ENCODE measurements at places on chromosomes 6 and 20.
A peak's percentile ranks its signal among the peaks of the same experiment; 100 is the strongest.

GRCh38 chr6:52929321-52930164, 20.0 kb upstream of the GSTA3 start:
- DNase-seq, result no peak

- DNase-seq, result no peak
Observed at GRCh38 chr6:40386200-40386599, 201.0 kb downstream of the LRFN2 start.

DNA sequence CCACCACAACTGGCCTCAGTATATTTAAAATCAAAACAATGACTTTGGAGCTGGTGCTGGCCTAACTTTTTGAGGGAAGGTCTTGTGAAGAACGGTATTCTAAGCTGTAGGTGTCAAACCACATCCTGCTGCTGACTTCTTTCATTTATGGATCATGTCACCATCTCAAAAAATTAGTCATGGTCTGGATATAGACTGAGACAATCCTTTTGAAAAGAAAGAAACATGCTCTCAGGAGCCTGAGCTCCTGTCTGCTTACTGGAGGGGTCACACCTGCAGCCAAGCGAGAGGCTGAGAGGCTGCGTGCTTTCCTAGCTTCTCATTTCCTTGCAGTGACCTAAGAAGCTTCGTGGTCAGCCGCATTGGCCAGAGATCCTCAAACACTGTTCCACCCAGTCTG, 55.2 kb downstream of the TIAM2 start:
- DNase-seq, result no peak

DNA sequence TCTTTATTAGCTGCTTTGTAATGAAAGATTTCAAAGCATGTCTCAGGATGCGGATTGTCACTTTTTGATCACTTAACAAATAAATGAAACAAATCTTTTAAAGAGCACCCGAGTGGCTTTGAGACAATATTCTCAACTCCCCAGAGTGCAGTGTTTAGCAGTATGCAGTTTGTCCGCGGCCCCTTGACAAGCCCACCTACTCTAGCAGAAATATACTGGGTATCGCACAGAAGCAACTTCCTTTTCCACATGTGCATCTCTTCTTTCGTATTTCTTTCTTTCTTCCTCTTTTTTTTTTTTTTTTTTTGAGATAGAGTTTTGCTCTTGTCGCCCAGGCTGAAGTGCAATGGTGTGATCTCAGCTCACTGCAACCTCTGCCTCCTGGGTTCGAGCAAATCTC, 84.5 kb upstream of the FAM184A start:
- DNase-seq, result no peak

DNA sequence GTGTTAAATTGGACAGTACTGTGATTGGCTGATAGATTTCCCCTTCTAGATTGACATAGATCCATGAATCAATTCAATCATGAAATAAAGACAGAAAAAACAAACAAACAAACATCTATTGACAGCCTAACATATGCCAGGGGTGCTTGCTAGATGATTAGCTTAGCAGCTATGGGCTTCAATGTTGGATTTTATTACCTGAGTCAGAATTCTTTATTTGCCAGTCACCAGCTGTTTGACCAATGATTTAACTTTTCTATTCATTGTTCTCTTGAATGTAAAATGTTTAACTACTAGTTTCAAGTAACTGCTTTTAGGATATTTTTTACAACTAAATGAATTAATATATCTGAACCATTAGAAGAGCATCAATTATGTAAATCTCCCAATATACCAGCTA, 901.3 kb upstream of the CITED2 start:
- DNase-seq, result no peak

DNA sequence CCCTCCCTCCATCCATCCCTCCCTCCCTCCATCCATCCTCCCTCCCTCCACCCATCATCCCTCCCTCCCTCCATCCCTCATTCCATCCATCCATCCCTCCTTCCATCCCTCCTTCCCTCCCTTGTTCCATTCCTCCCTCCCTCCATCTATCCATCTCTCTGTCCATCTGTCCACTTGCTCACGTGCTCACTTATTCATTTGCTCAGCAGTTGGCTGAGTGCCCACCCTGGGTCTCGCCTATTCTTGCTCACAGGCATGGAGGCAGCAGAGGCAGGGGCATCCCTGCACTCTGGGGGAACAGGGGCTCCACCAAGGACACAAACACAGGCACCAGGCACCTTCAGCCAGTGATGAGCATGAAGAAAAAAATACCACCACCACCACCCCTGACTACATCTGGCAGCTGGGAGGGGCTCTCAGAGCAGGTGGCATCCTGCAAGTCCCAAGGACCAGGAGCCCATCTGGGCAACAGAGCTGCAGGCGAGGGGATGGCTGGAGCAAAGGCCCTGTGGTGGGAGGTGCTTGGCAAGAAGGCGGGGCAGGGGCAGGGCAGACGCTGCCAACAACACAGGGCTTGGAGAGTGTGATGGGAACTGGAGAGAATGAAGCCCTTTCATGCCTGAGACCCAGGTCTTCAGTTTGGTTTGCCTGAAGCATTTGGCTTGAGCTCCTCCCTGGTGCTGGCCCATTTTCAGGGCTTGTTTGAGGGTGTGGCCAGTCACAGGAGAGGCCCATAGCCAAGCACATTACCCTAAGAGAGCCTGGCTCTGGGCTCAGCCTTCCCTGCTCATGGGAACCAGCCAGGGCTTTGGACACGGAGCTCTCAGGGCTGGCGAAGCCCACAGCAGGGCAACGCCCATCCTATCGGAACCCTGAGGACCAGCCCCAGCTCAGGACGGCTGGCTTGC, 40.2 kb upstream of the MRGBP start:
- no peak for DNase-seq

DNA sequence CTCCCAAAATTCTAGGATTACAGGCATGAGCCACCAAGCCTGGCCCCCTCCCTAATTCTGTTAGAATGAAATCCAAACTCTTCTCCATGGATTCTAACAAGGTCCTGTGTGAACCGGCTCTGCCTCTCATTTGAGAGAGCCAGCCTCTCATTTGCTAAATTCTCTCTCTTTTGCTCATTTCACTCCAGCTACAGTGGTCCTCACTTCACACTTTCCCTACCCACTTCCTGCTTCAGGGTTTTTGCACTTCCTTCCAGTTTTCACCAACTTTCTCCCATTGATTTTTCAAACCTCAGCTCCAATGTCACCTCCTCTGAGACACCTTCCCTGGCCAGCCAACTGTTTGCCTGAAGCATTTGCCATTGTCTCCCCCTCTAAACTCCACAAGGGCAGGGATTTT, 5.1 kb downstream of the COX4I2 start:
- DNase-seq, result no peak

GRCh38 chr20:20096421-20096820, 44.1 kb downstream of the CFAP61 start:
- no peak for DNase-seq

DNA sequence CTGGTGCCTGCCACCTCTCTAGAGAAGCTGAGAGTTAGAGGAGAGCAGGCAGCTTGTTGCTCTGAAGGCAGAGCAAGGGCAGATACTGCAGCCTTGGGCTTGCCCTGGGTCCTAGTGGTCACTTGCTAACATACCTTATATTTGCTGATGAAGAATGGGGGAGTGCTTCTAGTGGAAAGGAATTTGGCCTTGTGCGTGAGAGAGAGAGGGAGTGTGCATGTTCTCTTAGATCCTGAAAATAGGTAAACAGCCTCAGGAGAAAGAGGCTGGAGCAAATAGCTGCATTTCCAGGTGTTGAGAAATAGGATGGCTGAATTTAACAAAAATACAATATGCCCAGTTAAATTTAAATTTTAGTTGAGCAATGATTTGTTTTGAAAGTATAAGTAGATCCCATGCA, 724.5 kb upstream of the FLRT3 start:
- no peak for DNase-seq

DNA sequence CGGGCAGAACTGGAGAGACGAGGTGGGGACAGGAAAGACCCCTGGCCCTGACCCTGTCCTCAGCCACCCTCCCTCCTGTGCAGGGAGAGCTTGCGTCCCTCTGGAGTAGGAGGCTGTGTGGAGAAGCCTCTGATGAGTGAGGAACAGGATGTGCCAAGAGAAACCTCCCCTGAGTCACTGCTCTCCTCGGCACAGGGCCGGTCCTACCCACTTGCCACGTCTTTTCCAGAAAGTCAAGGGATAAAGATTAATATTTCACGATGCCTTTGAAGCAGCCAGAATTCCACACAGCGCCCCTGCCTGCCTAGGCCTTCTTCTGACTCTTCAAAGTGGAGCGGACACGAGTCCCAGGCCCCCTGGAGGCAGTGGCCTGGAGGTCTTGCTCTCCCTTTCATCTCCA, 34.9 kb upstream of the THBS2 start:
- no peak for DNase-seq

- DNase-seq, result no peak
Observed at GRCh38 chr6:161115468-161115867, 123.9 kb downstream of the MAP3K4 start.

DNA sequence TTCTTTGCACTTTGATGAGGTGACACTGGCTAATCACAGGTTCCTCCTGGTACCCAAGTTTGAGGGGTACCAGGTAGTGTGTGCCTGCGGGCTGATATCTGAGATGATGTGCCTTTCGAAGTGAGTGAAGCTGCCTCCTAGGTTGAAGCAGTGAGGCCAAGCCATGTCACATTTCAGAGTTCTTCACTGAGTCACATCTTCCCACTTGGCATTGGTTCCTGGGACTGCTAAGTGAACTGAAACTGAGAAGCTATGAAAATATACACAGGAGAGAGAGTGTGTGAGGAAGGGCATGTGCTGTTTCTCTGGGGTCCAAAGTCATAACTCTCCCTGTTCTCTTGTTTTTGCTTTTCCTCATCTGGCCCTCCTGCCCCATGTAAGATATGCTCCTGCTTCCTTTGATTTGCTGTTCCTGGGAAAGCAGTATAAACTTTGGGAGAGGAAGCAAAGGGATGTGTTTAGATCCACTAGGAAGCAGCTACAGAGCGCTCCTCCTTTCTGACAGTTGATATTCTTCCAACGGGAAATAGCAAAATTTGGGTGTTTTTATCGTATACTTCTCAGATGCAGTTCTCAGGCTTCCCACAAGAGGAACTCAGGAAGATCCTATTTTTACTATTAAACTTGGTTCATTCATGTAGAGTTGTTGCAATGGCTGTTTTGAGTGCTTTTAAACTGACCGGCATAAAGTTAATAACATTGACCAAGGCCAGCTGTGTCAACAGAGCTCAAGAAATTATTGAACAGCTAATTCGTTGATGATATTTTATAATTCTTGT, 153.7 kb downstream of the MOXD1 start:
- DNase-seq, result no peak

DNA sequence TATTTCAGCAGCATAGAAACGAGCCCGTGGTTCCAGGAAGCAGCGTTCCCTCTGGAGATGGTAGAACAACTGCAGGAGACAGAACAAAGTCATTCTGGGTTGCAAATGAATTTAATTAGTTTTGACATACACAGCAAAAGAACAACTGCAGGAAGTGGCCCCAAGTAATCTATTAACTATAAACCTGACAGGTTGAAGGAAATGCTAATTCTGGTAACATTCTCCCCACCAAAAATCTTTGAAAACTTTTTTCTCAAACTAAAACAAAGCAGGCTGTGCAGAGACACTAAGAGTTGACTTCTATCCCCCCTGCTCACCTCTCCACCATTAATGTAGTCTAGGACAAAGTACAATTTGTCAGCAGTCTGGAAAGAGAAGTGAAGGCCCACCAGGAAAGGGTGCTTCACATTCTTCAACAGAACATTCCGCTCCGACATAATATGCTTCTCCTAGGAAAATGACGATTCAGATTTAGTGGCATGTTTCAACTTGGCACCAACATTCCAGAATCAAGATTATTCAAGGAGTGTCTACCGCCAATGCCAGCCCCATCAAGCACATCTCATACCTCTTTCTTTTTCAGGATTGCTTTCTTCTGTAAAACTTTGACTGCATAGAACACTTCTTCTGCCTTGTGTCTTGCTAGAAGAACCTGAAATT, 120.4 kb upstream of the SLC2A12 start:
- no peak for DNase-seq

DNA sequence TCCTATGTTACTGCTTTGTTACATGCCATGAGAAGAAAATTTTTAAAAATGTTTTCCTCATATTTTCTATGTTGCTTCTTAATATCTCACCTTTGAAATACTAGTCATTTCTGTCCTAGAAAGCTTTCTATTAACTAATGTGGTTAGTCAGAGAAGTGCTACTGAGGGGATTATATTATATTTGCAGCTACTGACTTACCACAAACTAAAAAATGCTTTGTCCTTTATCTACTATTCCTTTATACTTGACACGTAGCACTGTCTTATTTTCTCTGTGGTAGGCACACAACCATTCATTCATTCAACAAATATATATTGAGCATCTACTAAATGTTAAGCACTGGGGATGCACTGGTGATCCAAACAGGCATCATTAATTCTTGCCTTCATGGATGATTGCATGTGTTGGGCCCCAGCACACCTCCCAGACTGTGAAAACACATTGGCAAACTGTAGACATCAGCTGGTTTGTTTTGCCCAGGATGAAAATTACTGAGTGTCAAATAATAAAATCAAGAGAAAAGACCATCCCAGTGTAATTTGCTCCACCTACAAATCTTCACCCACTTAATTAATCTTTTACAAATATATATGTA, 10.7 kb upstream of the MLIP start:
- DNase-seq, result no peak

GRCh38 chr20:59750209-59750840, 146.0 kb downstream of the PHACTR3 start:
- no peak for DNase-seq

DNA sequence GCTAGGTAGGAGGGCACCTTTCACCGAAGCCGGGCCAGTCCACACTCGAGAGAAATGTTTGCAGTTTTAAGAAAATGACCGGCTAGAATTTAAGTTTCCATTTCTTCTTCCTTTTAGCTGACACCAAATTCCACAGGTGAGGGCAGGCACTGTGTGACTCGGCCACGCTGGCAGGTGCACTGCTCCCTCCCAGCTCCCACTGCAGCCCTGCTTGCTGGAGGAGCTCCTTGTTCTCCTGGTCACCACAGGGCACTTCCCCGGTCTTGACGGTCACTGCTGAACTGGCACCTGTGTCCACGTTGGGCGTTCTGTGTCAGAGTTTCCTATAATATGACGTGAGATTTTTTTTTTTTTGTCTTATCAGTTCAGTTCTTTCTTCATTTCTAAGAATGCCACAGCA, 3.6 kb upstream of the KIF25 start:
- no peak for DNase-seq

GRCh38 chr6:30322527-30323501, 3.9 kb upstream of the TRIM39 start:
- DNase-seq, result no peak

- no peak for DNase-seq
Observed at GRCh38 chr6:114085211-114085610, 114.3 kb upstream of the HDAC2 start.

GRCh38 chr6:125747589-125748405, 1.6 kb upstream of the HEY2 start:
- peak; percentile 26 for DNase-seq

DNA sequence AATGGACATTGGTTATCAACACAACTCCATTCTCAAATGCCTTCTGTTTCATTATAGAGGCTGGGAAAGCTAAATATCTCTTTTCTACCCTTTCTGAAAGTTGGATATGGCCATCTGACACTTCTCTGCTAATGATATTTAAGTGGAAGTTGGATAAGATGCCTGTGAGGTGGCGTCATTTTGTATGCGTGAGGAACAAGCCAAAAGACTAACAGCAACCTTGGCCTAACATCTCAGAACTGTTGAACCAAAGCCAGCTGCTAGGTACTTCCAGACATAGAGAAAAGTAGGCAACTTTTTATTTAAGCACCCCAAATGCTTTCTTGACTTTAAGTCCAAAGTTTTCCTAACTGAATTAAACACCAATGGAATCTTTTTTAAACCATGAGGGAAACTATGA, 708.4 kb downstream of the CD109 start:
- no peak for DNase-seq

- no peak for DNase-seq
Observed at GRCh38 chr6:95091823-95092436, 485.4 kb upstream of the MANEA start.
